ENCODE measurements at places on chromosomes 7 and 10. TPM values are rescaled to one million over a fixed set of nuclear protein-coding genes. Genes with fewer than 3 reads are reported as not detected.
A peak's percentile ranks its signal among the peaks of the same experiment; 100 is the strongest.

GRCh38 chr10:128310971-128311658 is 184.9 kb upstream of the MKI67 start:
- no peak for ATAC-seq

CFAP69 gene
- 0.35 TPM for total RNA-seq

DNA sequence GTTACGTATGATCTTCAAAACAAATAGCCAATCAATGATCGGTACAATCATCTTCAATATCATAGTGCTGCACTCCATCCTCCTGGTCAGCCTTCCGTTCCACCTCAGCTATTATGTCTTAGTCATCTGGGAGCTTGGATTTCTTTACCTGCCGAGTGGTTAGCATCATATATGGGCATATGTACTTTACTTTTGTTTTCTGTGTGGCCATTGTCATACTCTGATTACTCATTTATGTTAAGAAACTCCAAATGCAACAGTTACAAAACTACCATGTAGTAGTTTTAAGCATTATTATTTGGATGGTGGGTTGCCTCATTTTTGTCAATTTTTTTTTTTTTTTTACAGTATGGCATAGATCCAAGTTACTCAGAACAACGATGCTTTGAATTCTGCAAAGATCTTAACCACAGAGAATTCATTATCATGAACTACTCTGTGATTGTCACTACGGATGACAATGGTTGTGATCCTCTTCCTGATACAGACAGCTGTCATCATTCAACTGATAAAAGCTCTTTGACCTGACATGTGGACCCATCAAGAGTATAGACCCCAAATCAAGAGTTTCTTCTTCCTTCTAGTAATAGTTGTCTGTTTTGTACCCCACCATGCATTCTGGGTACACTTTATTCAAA is 52.1 kb upstream of the NME8 start:
- ATAC-seq, result peak; percentile 16

DNA sequence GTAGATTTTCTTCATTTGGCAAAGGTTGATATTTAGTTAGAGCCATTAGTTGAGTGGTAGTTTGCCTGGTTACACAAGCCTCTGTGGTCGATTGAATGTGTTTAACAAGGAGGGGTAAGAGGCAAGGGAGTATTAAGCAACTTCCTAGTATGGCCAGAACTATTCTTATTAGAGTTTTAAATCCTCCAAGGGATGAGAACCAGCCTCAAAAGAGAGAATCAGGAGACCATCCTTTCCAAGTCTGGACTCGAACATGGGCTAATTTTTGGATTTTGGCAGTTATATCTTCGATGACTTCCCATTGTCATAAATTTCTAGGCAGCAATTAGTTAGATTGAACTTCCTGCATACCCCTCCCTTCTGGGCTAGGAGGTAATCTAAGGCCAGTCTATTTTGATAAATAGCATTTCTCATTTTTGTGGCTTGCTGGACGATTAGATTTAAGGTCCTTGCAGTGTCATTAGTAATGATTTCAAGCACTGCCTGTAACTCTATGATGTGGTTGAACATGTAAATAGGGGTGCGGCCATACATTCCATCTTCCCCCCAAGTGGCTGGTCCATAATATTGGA is 219.5 kb upstream of the KCND2 start:
- no peak for ATAC-seq

DNA sequence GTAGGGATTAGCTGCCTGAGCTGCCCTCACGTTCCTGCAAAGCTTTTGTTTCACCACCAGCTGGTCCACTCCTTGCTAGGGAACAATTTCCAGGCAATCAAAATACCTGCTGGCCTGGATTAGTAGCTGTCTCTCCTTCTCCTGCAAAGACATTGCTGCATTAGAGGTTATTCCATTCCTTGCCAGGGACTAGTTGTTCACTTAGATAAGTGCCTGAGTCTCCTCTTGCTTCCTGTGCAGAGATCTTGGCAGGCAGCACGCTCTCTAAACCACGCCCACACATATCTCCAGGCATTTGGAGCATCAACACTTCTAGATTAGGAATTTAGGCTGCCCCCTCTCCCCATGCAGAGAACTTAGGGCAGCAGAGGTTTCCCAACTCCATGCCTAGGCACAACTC is 150.4 kb upstream of the SMIM30 start:
- no peak for ATAC-seq

DNA sequence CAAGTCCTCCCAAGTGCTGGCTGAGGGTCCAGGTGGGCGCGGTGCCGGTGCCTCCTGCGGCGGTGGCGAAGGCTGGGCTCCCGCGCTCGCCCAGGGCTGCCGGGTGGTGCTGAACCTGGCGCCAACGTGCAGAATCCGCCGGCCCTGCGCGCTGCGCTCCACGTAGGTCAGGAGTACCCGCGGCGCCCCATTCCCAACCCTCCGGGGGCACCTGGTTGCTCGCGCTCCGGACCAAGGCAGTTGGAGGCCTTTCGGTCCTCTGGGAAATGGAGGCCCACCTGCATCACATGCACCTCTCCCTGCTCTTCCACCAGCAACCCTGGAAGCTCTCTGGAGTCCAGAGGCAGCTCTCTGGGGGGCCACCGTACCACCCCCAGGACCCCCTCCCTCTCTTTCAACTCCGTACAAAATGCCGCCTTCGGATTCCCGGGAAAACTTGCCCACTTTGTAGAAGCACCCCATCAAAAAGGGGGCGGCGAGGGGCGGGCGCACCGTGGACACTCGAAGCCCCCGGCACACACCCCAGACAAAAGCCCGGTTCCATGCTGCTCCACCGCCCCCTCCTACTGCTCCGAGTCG is 745 bp downstream of the SLC16A9 start:
- peak; percentile 52 for ATAC-seq

Measured in activated T-helper 17 cell treated with anti-CD3 and anti-CD28 coated beads, Interleukin-2, amount 50 U/mL, for 72 hours (primary cell).